ENCODE measurements at places on chromosomes 4 and X.

DNA sequence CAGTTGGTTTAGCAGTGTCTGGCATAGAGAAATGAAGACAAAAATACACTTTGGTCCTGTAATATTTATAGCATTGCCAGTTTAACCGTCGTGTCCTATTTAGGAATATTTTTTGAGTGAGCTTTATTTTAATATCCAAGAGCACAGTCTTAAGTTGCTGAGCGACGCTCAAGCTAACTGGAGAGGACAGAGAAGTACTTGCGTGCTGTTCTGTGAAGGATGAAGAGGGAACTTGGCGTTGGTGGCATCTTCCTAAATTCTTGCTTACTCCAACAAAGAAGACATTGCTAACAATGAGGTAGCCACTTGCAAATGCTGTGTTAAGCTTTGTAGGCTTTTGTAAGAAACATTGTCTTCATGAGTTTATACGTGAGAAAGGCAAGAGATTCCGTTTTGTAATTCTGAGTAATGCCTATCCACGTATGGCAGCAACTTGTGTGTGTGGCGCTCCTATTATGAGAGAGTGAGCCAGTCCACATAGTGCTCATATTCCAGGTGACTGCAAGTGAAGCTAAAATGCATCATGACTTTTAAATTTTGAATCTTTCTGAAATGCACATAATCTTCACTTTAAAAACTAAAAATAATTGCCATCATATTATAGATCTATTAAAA lies 50.6 kb downstream of the SYNPO2 start:
- no peak for DNase-seq

GRCh38 chr4:154958621-154959358 lies 177.7 kb downstream of the RBM46 start:
- no peak for DNase-seq

GRCh38 chr4:16663732-16664131 lies 234.7 kb downstream of the LDB2 start:
- no peak for DNase-seq

DNA sequence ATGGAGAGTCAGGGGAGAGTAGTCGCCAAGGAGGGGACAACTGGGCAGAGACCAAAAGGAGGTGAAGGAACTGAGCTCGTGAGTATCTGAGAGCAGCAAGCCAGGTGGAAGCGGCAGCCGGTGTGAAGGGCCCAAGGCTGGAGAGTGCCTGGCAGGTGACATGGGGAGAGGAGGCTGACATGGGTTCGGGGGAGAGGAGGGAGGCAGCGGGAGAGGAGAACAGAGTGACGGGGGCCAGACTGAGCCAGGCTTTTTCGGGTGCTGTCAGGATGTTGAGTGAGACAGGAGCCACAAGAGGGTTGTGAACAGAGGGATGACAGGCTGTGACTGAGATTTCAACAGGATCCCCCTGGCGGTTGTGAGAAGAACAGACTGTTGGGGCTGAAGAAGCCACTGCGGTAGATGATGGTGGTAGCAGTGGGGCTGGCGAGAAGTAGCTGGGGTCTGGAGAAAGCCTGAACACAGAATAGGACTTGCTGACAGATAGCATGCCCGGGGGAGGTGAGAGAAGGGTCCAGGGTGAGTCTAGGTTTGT lies 5.7 kb downstream of the ELK1 start:
- DNase-seq, result no peak

DNA sequence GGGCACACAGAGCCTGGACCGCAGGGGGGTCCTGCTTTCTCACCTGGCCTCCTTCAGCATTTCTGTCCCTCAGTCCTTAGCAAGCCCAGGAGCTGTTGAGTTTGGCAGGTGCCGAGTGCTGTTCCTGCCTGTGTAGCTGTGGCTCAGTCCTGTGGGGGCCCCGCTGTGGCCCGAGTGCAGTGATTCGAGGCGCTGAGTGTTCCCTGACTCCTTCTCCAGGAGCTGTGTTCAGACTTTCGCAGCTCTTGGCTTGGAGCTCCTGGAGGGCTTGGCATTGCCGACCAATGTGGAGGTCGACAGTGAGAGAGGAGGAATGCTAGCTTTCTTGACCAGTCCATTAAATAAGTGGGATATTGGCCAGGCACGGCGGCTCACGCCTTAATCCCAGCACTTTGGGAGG lies 50.1 kb upstream of the MSANTD1 start:
- no peak for DNase-seq

DNA sequence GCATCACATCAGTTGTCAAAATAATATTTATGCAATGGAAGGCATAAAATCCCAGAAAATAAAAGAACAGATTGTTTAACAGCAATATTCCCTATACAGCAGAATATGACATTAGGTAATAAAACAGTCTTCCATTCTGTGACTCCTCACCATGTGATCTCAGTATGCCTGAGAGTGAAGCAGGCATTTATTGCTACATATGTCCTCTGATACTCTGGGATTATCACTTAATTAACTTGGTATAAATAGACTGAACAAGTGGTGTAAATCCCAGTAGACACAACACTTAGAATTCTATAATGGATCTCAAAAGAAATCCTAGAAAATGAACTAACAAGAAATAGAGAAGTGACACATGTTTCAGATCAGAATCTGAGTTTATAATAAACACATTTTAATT lies 841.3 kb downstream of the PDHA2 start:
- no peak for DNase-seq

- DNase-seq, result no peak
Observed at GRCh38 chr4:110621839-110622751, 782 bp downstream of the PITX2 start.

- no peak for DNase-seq
Observed at GRCh38 chrX:32280921-32281320, 930.4 kb downstream of the DMD start.

GRCh38 chrX:105765691-105766090 lies 56.6 kb upstream of the NRK start:
- no peak for DNase-seq

Measured in stimulated activated CD4-positive, alpha-beta T cell treated with anti-CD3 and anti-CD28 coated beads, Interleukin-1b, Interleukin-23, amount 100 ng/mL, for 24 hours (primary cell).